ENCODE measurements at places on chromosomes 12 and 14. TPM values are rescaled to one million over a fixed set of nuclear protein-coding genes. Genes with fewer than 3 reads are reported as not detected.

GRCh38 chr14:58836303-58836974 lies 198.7 kb downstream of the DACT1 start:
- DNase-seq = no peak

DNA sequence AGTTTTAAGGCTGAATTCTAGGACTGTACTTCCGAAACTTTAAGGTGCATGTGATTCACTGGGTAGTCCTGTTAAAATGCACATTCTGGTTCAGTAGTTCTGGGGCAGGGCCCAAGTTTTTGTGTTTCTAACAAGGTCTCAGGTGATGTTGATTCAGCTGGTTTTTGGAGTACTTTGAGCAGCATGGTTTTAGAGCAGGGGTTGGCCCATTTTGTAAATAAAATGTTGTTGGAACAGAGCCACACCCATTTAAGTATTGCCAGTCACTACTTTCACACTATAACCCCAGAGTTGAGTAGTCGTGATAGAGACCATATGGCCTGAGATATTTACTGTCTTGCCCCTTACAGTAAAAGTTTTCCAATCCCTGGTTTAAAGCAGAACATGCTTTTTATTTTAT lies 111.3 kb downstream of the SYNE2 start:
- DNase-seq = no peak

- DNase-seq = no peak
These were observed 17.3 kb upstream of the LMNTD1 start for GRCh38 chr12:25570418-25570817.

DNA sequence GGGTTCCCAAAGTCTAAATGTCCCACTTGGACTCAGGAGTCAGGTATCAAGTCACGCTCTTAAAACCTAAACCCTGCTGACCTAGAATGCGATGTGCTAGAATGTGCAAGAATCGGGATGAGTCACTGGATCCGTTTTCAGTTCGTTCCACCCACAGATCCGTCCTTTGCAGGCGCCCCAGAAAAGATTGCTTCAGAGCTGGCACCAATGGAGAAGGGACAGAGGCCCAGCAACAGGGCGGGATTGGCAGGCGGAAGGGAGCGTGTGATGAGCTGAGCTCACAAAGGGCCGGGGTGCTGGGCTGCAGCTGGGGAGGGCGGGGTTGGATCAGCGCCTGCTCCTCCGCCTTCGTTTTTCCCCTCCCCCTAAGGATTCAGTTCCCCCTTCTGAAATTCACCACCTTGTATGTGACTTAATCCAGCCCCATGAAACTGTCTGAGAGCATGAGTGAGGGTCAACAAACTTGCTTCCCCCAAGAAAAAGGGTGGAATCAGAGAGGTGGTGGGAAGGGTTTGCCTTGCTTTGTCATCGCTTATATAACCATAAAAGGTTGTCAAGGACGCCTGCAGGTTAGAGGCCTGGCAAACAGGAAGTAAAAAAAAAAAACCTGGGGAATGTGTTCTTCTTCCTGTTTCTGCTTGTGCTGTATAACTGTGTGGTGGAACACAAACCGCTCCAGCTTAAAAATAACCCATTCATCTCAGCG lies 2.8 kb upstream of the UBC start:
- DNase-seq = peak; percentile 100

- no peak for DNase-seq
These were observed 131.0 kb upstream of the TMTC2 start for GRCh38 chr12:82555699-82556098.

- peak; percentile 56 for DNase-seq
These were observed 1.7 kb upstream of the C12orf56 start for GRCh38 chr12:64392221-64392620.

DNA sequence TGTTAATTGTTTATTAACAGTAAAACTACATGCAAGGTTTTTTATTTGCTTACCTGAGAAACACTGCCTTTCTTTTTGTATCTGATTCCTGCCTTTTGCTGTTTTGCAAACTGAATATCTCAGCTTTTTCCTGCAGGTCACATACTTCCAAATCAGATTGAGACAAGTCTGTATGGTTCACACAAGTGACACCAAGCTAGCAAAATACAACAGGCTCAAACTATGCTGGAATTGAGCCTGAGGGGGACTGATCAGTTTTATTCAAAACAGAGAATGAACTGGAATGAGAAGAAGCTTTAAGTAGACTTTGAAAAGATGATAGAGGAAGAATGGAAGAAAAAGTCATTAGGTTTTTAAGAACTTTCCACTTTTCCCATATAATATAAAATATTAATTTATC lies 12.2 kb upstream of the CDK17 start:
- DNase-seq = no peak

GRCh38 chr12:25830456-25830855 lies 128.0 kb upstream of the RASSF8 start:
- no peak for DNase-seq

DNA sequence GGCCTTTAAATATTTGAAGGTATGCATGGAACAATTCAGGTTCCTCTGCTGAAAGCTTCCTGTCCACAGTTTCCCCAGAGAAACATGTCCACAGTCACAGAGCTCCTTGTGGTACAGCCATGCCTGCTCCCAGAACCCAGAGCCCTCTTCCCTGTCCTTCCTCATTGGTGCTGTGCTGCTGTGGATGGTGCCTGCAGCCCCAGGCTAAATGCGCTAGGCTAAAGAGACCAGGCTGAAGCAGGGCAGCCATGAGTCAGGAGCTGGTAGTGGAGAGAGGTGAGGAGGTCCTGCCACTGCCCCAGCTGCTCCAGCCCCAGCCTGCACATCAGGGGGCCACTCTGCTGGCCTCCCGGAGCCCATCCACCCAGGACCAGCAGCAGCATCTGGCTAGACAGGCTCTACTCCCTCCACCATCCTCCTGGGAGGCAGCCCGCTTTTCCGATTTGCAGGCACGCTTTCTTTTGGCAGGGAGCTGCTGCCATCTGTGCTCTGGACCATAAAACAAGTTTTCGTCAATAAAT lies 65.4 kb upstream of the DDX11 start:
- DNase-seq = no peak

GRCh38 chr14:58814466-58814865 lies 176.7 kb downstream of the DACT1 start:
- DNase-seq = no peak

DNA sequence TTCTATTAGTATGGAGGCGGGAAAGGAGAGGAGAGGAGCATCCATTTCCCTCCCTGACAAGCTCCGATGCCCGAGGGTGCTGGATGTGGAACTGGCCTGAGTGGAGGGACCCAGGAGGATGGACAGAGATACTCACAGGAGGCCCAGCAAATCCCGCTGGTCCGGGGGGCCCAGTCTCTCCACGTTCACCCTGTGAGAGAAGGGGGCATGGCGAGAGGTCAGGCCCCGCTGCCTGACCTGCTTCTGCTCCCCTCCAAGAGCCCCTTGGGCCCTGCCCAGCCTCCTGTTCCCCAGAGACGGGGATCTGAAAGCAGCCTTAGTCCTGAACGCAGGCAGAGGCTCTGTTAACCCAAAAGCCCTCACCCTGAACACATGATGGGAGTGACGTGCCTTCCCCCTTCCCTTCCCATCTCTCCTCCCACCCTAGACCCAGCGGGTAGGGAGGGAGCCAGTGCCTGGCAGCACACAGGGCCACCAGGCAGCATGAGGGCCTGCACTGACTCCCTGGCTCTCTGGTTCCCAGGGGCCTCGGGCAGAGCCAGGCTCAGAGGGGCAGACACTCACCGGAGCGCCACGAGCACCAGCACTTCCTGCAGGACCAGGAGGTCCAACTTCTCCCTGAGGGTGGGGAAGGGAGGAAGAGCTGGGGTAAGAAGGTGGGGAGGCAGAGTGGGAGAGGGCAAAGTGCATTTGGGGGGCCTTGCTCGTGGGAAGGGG lies 17.5 kb downstream of the TMEM106C start:
- DNase-seq = no peak

GRCh38 chr12:50188241-50188781 lies 21.1 kb upstream of the CERS5 start:
- peak; percentile 67 for DNase-seq

GRCh38 chr12:48002773-48003218 lies 1.5 kb downstream of the COL2A1 start:
- DNase-seq = peak; percentile 31

GRCh38 chr14:99961826-99962518 lies 103.2 kb upstream of the EVL start:
- no peak for DNase-seq

- DNase-seq = peak; percentile 26
These were observed 59.6 kb downstream of the LRFN5 start for GRCh38 chr14:41666301-41666700.

DNA sequence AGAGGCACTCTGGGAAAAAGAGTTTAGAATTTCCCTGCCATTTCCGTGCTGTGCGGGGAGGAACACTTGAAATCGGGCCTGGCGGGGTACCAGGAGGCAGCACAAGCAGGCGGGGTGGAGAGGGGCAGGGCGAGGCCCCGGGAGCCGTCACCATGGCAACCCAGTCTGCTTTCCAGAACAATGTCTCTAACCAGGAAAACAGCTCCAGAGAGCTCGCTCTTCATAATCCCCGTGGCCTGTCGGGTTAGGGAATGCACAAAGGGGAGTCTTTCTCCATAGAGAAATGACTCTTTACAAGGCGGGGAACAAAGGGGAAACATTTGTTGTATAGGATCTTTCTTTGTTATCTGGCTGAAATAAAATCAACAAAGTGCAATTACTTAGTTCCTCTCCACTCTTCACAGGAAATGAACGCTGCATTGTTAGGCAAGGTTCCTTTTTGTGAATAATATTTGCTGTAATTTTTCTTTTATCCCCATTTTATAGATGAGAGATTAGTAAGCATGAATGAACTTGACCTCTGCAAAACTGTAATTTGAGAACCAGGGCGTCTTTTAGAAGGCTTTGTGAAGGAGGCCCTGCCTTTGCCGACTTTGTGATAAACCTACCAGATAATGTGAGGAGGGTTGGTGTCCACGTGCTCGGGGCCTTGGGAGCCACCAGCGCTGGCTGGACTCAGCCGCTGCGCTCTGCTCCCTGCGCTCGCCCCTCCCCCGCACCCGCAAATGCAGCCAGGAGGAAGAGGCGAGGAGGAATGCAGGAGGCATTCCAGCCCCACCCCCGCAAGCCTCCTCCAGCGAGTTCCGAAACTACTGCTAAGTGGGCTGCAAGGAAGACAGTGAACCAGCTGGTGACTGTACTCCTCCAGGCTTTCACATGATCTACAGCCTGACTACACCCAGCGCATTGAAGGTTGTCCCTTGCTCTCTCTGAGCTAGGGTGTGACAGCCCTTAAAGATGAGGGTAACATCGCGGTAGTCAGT lies 105.2 kb upstream of the ATF7IP start:
- DNase-seq = peak; percentile 93

DNA sequence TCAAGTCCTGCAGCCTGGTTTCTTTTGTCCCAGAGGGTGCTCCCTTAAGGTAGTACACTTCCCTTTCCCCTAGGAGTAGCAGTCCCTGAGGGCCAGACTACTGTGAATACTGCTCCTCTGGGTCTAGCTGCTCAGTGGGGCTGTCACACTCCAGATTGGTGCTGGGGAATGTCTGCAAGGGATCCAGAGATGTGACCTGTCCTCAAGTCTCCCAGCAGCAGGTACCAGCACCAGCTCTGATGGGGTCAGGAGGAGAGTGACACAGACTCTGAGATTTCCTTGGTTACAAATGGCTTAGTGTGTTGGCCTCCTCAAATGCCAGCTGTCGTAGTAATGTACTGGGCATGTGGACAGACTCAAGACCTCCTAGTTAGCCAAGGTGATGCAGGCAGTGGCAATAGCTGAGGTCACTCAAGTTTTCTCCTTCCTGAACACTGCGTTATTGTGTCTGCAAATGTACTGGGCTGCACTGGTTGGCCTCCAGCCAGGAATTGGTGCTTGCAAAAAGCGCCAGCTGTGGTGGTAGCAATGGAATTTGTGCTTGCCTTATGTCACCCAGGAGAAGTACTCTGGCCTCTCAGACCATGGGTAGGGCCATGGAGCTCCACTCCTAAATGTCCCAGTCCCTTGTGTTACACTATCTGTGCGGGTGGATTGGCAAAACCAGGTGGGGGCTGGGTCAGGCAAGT lies 36.4 kb upstream of the AEBP2 start:
- DNase-seq = peak; percentile 63

GRCh38 chr12:91406920-91407341 lies 224.3 kb upstream of the DCN start:
- DNase-seq = no peak

DNA sequence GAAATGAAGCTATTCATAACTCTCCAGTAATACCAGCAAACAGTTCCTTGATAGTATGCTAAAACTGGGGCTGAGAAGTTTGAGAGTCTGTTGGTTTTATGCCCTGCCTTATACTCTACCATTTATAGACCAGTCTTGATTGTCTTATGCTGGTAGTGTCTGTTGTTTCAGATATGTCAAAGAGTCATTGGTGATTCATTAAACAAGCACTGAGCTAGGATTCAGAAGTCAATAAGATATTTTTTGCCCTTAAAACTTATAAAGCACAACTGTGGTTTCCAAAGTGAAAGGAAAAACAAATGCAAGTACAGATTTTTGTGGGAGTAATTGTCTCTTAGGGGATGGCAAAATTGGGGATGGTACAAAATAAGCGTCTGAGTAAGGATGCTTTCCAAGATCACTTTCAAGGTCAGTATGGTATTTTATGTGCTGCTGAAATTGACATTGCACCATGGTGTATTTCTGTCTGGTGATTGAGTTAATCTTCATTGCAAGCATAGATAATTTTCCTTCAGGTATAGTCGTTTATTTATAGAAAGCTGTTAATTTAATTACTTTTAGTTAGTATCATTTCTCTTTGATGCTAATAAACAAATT lies 289.5 kb upstream of the E2F7 start:
- DNase-seq = peak; percentile 4

- no peak for DNase-seq
These were observed 147.0 kb upstream of the FRMD6 start for GRCh38 chr14:51504669-51505068.

GRCh38 chr14:66477567-66477966 lies 8.6 kb upstream of the CCDC196 start:
- no peak for DNase-seq

KLRK1 gene
- not detected for total RNA-seq

PTPRR gene
- total RNA-seq = 0.18 TPM

TSPAN8 gene
- total RNA-seq = not detected

PAH gene
- not detected for total RNA-seq

CD9 gene
- total RNA-seq = 48.8 TPM

AP5M1 gene
- total RNA-seq = 28.3 TPM

HRK gene
- not detected for total RNA-seq

SDR9C7 gene
- total RNA-seq = not detected

C14orf39 gene
- total RNA-seq = 0.36 TPM

AQP5 gene
- not detected for total RNA-seq

IL23A gene
- total RNA-seq = not detected

KRT75 gene
- not detected for total RNA-seq

TCL1A gene
- total RNA-seq = not detected

All from IMR-90 (cell line).